Epithelial cell of prostate (primary cell): ENCODE measurements at places on chromosomes 7 and 10.

- DNase-seq, result peak; percentile 18
Observed at GRCh38 chr7:139153832-139154231, 44.3 kb upstream of the ZC3HAV1 start.

GRCh38 chr10:16120563-16120962, 260.3 kb upstream of the MINDY3 start:
- DNase-seq, result no peak

GRCh38 chr10:74081192-74081803, 69.3 kb downstream of the AP3M1 start:
- DNase-seq, result no peak

DNA sequence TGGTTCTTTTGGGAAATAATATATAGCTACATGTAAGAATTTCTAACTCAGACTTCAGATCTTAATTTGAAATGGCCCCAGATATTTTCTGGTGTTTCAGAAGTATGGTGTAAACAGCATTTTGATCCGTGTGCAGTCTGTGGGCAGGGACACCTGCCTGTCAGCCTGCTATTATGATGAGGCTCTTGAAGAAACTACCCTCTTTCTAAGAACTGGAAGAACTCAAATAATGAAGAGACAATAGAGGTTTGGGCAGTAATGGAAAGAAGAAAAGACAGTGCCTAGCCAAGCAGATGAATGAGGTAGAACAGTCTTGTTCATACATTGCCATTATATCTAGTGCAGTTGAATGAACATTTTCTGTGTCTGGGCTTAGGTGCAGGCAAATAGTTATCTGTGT, 256.6 kb downstream of the ARHGAP21 start:
- DNase-seq, result no peak

- DNase-seq, result no peak
Observed at GRCh38 chr10:6114299-6114698, 25.5 kb downstream of the RBM17 start.
